ENCODE measurements at places on chromosomes 6 and 20.

DNA sequence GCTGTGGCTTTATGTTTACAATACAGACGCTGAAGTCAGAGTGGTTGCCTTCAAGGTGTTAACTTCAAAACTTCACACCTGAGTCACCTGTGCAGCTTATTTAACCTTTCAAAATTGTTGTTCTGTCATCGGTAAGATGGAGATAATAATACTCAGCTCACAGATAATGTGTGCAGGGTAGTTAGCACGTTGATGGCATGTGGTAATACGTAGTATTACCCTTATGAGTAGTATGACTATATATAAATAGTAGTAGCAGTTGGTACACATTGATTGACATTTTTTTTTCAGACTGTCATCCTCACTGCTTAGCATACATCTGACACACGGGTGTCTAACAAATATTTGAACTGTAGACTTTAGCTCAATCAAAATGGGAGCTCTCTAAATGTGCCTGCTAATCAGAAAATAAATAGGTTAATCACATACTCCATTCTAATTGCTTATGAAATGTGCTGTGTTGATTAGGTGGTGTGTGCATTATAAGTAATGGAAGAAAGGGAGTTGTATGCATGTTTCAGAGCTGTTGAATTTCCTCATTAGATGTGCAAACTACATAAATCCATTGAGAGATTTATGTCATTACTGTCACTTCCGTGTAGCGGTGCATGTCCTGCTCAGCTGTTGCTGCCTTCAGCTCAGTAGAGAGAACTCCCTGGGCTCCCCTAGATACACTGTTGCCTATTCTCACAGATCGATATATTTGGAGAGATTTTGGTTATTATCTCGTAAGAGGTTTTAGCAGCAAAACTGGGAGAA lies 11.2 kb upstream of the MROH8 start:
- no peak for DNase-seq

DNA sequence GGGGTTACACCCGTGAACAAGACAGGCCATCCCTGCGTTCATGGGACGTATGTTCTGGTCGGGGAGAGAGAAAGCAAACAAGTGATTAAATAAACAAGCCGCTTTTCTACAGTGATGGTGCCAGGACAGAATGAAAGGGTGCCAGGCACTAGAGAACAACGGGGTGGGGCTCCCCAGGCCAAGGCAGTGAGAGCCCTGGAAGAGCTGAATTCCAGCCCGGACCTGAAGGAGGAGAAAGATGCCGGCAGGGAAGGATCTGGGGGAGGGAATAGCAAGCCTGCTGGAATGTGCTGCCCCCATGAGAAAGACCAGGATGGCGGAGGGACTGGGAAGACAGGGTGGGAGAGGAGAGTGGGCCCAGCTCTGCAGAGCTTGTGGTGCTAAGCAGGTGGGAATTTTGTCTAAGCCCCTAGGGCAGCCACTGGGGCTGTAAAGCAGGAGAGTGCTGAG lies 7.5 kb downstream of the SNAI1 start:
- DNase-seq: no peak

DNA sequence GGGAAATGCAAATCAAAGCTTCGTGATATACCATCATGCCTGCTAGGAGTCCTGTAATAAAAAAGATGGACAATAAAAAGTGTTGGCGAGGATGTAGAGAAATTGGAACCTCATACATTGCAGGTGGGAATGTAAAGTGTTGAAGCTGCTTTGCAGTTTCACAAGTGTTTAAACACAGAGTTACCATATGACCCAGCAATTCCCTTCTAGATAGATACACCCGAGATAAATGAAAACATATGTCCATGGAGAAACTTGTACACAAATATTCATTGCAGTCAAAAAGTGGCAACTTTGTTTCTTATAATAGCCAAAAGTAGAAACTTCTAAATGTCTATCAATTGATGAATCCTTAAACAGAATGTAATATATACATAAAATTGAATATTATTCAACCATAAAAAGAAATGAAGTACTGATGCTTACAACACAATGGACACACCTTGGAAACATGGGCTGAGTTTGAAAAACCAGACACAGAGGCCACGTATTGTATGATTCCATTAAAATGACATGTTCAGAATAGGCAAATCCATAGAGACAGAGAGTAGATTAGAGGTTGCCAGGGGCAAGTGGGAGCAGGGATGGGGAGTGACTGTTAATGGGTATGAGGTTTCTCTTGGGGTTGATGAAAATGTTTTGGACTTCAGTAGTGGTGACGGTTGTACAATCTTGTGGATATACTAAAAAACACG lies 20.8 kb upstream of the ERVFRD-1 start:
- no peak for DNase-seq

DNA sequence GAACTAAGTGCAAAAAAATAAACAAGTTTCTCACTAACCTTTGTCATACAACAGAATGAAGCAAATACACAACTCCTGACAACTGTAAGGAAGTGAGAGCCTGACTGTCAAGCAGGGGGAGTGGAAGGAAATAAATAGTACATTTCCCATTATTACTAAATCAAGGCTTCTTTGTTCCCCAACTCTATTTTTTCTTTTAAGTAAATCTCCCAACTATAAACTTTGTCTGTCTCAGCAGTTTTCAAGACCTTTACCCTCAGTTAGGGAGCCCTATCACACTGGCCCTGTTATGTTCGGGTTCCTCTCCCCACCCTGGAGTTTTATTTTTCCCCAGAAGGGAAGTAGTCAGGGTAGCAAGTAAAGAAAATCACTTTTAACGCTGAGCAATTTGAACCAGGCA lies 24.1 kb upstream of the IPCEF1 start:
- no peak for DNase-seq

GRCh38 chr6:51908243-51908642 lies 179.2 kb downstream of the PKHD1 start:
- DNase-seq: no peak

DNA sequence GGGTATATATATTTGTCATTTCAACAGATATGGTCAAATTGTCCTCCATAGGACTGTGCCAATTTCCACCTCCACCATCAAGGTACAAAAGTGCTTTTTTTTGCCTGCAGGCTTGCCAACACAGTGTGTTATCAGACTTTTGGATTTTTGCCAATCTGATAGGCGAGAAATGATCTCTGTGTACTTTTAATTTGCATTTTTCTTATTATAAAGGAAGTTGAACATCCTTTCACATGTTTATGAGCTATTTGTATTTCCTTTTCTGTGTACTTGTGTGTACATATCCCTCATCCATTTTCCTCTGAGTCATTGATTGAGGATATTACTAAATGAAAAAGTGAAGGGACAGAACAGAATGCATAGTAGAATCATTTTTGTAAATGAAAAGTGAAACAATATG lies 39.0 kb upstream of the PTPN1 start:
- no peak for DNase-seq

GRCh38 chr20:44231193-44231592 lies 15.9 kb upstream of the GDAP1L1 start:
- no peak for DNase-seq

DNA sequence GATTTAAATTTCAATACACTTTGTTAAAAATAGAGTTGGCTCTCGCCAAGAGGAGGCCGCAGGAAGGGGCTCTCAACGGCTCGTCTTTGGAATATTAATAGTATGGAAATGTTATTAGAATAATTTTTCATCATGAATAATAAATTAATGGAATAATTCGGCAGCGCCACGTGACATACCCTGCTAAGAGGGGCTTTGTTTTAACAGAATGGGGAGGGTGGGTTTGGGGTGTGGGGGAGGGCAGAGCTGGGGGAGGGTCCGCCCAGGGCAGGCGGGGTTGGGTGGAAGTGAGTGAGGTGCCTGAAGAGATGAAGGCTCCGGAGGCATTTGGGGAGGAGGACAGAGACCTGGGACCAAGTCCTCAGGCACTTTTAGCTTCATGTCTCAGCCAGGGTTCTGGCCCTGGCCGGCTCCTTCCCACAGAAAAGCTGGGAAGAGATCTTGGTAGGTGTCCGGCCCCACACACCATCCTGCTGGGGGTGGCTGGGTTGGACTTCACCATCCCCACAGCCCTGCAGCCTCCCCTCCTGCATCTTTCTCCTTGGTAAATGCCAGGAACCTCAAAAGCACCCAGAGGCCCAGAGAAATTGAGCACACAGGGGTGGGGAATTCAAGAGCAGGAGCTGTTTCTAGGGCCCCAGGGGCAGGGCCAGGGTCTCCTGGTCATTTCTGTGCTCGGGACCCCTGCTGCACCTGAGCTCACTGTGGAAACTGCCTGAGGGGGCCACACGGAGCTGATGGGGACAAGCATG lies 93.6 kb upstream of the BHLHE23 start:
- DNase-seq: no peak

- DNase-seq: no peak
These were observed 82.7 kb downstream of the THEMIS start for GRCh38 chr6:127818149-127818548.

DNA sequence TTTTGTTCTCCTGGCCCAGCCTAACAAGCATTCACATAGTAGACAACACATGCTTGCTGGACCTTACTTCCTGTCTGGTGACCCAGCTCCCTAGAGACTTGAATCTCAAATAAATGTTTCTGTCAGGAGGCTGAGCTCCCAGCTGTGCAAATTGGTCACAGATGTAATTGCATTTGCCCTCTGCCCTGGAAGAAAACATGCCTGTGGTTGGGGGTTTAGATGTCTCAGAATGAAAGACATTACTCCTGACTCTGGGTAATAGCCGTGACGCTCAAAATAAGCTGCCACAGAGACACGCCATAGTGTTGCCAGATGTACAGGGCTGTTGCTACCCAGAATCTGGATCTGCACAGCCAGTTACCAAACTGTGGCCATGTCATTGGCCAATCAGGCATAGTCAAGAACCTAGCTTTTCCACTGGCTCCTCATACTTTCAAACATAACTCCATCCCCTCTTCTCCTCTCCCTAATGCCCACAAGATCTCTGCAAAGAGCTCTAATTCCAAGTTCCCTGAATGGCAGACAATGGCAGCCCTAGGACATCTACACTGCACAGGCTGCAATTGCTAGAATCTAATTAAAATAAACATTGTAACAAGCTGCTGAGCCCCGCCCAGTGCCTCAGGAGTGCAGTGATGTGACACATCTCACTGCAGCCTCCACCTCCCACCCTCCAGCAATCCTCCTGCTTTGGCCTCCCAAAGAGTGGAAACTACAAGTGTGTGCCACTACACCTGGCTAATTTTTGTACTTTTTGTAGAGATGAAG lies 32.8 kb upstream of the GMPR start:
- no peak for DNase-seq

DNA sequence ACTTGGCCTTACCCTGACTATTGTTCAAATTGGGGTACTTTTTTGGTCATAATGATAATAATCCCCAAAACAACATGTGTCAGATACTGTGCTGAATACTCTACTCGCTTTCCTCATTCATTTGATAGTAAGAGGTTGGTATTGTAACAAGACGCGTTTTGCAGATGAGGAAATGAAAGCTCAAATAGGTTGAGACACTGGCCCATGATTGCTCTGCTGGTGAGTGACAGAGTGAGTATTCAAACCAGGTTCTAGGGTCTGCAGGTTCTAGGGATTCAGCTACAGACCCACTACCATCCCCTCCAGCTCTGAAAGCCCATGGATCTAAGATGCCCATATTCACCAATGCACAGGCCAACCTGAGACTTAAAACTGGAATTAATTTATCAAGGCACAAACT lies 1.3 kb upstream of the ENPP4 start:
- no peak for DNase-seq

- no peak for DNase-seq
These were observed 22.3 kb upstream of the APMAP start for GRCh38 chr20:25014816-25015215.

DNA sequence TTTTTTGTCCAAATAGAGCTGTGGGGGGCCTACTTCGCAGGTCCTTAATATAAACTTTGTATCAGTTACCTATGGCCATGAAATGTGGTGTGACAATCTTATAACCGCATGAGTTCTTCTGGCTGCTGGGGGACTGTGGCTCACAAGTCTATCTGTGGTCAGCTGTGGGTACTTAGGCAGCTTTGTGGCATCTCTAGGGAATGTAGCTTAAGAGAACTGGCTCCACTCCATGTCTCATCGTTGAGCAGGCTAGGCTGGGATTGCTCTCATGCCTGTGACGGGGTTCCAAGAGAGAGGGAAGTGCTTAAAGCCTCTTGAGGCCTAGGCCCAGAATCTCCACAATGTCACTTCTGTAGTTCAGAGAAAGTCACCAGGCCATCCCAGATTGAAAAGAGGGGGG lies 140.5 kb downstream of the BTBD3 start:
- no peak for DNase-seq

GRCh38 chr6:131955876-131956275 lies 4.7 kb upstream of the CCN2 start:
- DNase-seq: no peak

DNA sequence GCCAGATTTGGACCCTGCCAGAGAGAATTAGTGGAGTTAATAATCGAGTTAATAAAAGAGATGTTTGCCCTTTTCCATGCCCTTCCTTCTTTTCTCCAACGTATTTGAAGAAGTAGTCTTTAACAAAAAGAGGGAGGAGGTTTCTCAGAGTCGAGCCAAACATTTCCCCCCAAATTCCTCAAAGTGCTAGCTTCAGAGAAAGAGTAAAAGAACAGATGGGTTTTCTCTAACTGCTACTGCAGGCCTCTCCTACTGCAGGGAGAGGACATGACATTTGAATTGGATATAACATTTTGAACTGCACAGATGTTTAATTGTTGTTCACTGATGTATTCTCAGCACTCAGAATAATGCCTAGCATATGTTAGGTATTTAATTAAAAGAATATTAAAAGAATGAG lies 25.5 kb downstream of the RWDD2A start:
- DNase-seq: no peak

GRCh38 chr6:150528648-150529285 lies 70.9 kb upstream of the PLEKHG1 start:
- DNase-seq: no peak

DNA sequence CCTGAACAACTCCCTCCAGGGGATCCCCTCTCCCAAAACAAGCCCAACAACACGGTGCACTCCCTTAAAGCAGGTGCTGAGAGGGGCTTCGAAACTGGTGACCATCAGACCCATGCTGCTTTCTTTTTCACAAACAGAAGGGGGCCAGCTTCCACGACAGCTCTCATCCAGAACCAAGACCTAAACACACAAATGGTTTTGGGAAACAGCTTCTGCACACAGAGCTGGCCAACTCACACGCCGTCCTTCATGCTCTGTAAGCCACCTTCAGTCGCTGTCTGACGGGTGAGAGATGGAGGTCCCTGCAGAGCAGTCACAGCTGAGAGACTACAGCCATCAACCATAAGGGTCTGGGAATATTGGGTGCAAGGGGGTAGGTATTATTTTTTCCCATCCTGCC lies 76.3 kb downstream of the ZMYND8 start:
- DNase-seq: no peak

DNA sequence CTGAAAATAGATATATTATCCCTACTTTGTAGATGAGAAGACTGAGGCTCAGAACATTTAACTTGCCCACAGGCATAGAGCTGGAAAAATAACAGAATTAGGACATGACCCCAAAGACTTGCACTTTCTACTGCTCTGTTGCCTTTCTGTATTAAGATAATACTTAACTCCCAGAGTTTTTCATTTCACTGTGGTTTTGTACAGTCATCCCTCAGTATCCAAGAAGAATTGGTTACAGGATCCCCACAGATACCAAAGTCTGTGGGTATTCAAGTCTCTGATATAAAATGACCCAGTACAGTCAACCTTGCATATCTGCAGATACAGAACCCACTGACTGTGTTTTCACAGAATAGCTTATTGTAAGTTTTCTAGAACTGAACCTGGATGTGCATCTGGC lies 16.8 kb downstream of the MRS2 start:
- DNase-seq: no peak

Data from activated CD4-positive, alpha-beta T cell treated with anti-CD3 and anti-CD28 coated beads, Interleukin-2, amount 50 U/mL, for 4 hours (primary cell).